ENCODE measurements at places on chromosomes 6 and 20.

GRCh38 chr6:105902401-105903031 is 183.6 kb upstream of the PRDM1 start:
- H3K27ac ChIP-seq: no peak overlapping the region
- no peaks in the 10 kb centered on the region for H3K27me3 ChIP-seq
- H3K4me1 ChIP-seq: peaks cover 9% of the 10 kb centered on the region
- no peaks in the 10 kb centered on the region for H3K36me3 ChIP-seq

- no peak for DNase-seq
- H3K27ac ChIP-seq: no peak overlapping the region
- H3K4me1 ChIP-seq: peaks cover 12% of the 10 kb centered on the region
- H3K4me3 ChIP-seq: no peak overlapping the region
- no peaks in the 10 kb centered on the region for H3K27me3 ChIP-seq
Observed at GRCh38 chr20:36237477-36237876, 1.2 kb downstream of the AAR2 start.

GRCh38 chr6:14067656-14068055 is 49.9 kb upstream of the CD83 start:
- H3K4me3 ChIP-seq: no peak overlapping the region
- H3K27ac ChIP-seq: no peak overlapping the region
- no peaks in the 10 kb centered on the region for H3K36me3 ChIP-seq
- peaks cover 2% of the 10 kb centered on the region for H3K27me3 ChIP-seq
- no peaks in the 10 kb centered on the region for H3K4me1 ChIP-seq

- H3K27ac ChIP-seq: no peak overlapping the region
- no peak for DNase-seq
Observed at GRCh38 chr20:62567246-62568044, 74.9 kb upstream of the SLCO4A1 start.

DNA sequence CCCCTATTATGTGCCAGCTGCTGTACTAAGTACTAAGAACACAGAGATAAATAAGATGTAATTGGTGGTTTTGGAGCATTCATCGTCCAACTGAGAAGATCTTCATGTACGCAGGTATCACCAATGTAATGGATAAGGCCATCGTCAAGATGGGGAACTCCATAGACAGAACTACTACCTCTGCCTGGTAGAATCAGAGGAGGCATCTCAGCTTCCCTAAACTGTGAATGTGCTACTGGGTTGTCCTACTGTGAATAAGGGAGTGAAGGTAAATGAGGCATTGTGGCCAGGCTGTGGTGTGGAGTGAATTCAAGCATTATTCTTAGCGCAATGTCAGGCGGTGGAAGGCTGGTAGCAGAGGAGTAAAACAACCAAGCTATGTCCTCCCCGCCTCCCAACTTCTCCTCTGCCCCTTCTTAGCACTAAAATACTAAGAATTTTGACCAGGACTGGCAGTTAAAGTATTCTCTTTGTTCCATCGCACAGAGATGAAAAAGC is 68.2 kb downstream of the TBC1D7 start:
- no peak for DNase-seq
- H3K4me3 ChIP-seq: no peak overlapping the region
- H3K4me1 ChIP-seq: peaks cover 26% of the 10 kb centered on the region

GRCh38 chr6:148611213-148611612 is 135.6 kb upstream of the UST start:
- no peak overlapping the region for H3K4me3 ChIP-seq
- H3K4me1 ChIP-seq: no peaks in the 10 kb centered on the region
- no peak for DNase-seq
- no peaks in the 10 kb centered on the region for H3K36me3 ChIP-seq

DNA sequence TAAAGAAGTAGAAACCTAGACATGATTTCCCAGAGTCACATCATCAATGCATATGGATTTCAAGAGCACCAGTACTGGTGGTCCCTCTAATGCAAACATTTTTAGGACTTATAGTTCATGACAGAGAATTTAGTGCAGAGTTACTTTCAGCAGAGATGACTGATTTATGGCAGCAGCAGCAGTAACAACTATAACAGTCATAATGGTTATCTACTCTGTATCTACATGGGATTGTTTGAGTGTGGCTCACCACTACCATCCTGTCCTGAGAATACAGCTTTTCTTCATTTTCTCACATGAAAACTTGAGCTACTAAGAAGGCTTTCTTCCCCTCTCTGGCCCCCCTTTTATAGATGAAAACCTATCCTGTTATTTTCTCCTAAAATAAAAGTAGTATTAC is 128.5 kb upstream of the ENPP5 start:
- H3K36me3 ChIP-seq: no peaks in the 10 kb centered on the region
- no peaks in the 10 kb centered on the region for H3K4me1 ChIP-seq
- H3K27ac ChIP-seq: no peak overlapping the region
- no peak overlapping the region for H3K4me3 ChIP-seq
- no peaks in the 10 kb centered on the region for H3K27me3 ChIP-seq

- peak; percentile 62 for DNase-seq
- H3K27ac ChIP-seq: no peak overlapping the region
- H3K36me3 ChIP-seq: peaks cover 2% of the 10 kb centered on the region
- H3K27me3 ChIP-seq: no peaks in the 10 kb centered on the region
- H3K4me1 ChIP-seq: peaks cover 4% of the 10 kb centered on the region
- no peak overlapping the region for H3K4me3 ChIP-seq
Observed at GRCh38 chr6:135440087-135440792, 57.3 kb downstream of the AHI1 start.

DNA sequence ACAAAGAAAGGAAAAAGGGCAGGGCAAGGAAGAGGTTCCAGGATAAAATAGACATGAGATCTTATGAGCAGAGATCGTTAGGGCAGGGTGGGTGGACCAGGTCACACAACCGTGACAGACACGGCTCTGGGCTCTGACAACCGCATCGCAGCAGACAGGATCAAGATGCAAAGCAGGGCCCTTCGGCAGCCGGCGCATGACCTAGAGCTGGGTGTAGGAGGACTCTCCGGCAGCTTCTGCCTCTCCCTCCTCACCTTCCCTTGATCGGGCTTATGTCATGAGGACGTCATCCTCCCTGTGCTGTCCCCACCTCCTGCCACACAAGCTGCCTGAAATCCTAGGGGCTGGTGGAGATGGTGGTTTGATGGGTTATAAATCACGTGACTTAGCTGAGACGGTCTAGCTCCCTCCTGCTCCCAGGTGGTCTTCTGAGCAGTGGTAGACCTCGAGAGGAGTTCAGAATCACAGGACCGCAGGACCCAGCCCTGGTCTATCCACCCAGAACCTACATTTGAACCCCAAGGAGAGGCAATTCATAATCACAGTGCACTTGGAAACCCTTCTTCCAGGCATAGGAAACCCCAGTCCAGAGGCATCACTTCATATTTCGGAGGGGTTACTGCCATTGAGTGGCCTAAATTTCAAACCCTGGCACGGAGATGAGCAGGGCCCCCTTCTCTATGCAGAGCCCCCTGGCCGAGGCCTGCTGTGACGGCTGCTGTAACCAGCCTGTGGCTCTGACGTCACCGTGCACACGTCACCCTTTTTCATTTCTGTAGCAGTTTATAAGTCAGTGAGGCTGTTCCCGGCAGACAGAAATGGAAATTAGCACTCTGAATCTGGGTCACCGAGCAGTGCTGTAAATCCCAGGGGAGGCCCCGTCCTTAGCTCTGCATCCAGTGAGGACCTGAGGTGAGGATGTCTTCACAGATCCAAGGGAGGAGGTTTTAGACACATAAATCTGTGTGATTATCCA is 8.7 kb upstream of the CCR6 start:
- no peaks in the 10 kb centered on the region for H3K27me3 ChIP-seq
- H3K36me3 ChIP-seq: no peaks in the 10 kb centered on the region
- no peak overlapping the region for H3K27ac ChIP-seq
- H3K4me3 ChIP-seq: no peak overlapping the region
- H3K4me1 ChIP-seq: peaks cover 5% of the 10 kb centered on the region

DNA sequence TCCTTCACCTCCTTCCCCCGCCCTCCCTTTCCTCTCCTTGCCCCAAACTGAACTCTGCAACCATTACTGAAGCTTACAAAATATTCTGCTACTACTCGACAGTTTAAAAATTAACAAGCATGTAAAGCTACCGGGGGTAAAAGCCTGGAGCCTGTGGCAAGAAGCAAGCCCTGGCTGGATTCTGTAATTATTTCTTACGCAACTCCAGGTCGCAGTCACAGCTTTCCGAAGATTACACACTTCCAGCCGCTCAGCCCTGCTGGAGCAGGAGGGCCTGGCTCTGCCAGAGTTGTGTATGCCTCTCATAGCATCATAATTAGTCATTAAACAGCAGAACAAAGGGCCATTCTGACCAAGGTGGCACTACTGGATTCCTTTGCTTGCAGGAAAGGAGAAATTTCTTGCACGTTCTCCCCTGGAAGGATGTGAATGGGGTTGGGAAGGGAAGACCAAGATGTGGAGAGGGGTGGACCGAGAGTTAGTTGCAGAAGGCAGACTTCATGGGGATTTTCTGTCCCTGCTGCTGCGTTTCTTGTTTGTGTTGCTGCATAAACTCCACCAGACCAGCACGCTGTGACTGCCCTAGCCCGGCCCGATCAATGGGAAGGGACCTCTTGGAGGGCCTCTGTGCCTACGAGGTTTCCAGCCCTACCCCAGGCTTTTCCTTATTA is 23.6 kb downstream of the FOXQ1 start:
- no peaks in the 10 kb centered on the region for H3K4me1 ChIP-seq
- no peak for DNase-seq
- peaks cover 5% of the 10 kb centered on the region for H3K27me3 ChIP-seq

GRCh38 chr20:17479063-17479657 is 52.0 kb downstream of the BFSP1 start:
- no peak for DNase-seq
- H3K4me1 ChIP-seq: no peaks in the 10 kb centered on the region
- no peak overlapping the region for H3K4me3 ChIP-seq
- H3K27ac ChIP-seq: no peak overlapping the region

GRCh38 chr20:48293671-48294070 is 508.4 kb upstream of the SULF2 start:
- no peaks in the 10 kb centered on the region for H3K36me3 ChIP-seq
- H3K4me3 ChIP-seq: no peak overlapping the region
- H3K27ac ChIP-seq: no peak overlapping the region
- no peaks in the 10 kb centered on the region for H3K4me1 ChIP-seq

DNA sequence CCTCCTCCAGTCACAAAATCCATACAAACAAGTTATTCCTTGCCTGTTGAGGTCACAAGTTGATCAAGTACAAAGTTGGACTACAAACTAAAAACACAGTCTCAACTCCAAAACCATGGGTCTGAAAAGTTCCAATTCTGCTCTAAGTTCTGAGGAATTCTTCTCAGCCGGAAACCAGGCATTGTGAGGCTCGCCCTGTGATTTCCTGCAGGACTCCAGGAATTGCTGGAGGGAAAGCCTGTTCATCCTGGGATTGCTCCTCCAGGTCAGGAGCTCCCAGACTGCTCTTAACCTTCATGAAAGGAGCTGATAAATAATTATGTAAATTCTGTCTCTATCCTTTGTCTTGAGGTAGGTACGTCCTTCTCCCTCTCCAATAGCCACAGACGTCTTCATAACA is 8.5 kb downstream of the TRAM2 start:
- no peak for DNase-seq
- H3K27ac ChIP-seq: no peak overlapping the region
- no peaks in the 10 kb centered on the region for H3K27me3 ChIP-seq
- peaks cover 16% of the 10 kb centered on the region for H3K4me1 ChIP-seq

DNA sequence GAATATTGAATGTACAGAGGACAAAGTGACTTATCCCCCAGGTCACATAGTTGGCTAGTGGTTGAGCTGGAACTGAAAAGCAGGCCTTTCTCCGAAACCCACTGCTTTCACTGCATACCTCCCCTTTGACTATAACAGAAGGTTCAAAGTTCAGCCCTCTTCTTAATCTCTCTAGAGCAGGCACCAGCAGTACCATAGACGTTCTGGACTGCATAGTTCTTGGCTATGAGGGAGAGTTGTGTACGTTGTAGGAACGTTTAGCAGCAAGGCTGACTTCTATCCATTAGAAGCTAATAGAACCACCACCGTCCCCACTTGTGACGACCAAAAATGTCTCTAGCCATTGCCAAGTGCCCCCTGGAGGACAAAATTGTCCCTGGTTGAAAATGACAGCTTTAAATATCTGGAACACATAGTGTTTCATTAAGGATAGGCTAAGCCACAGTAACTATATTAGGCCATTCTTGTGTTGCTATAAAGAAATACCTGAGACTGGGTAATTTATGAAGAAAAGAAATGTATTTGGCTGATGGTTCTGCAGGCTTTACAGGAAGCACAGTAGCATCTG is 123.8 kb upstream of the MTHFD1L start:
- H3K27me3 ChIP-seq: no peaks in the 10 kb centered on the region
- H3K4me3 ChIP-seq: no peak overlapping the region
- H3K27ac ChIP-seq: no peak overlapping the region
- no peaks in the 10 kb centered on the region for H3K36me3 ChIP-seq
- no peaks in the 10 kb centered on the region for H3K4me1 ChIP-seq

DNA sequence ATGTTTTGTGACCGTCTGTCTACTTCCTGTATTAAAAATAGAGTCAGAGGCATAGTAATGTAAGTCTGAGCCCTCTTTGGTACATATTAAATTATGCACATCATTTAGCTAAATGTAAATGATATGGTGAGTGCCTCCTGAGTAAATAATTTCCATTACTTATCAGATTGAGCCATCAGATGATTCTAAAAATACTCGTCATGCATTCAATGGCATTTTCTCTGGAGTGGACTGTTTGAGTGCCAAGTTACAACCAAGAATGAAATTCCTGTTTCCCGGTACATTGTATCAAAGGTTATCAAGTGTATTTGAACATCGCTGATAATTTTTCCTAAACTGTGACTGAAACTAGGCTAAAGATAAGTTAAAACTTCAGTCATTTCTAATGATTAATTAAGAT is 81.0 kb downstream of the AKAP7 start:
- H3K27me3 ChIP-seq: no peaks in the 10 kb centered on the region
- DNase-seq: no peak
- no peaks in the 10 kb centered on the region for H3K4me1 ChIP-seq
- H3K36me3 ChIP-seq: peaks cover 7% of the 10 kb centered on the region
- H3K4me3 ChIP-seq: no peak overlapping the region
- H3K27ac ChIP-seq: no peak overlapping the region

- no peaks in the 10 kb centered on the region for H3K27me3 ChIP-seq
- no peak for DNase-seq
- no peaks in the 10 kb centered on the region for H3K4me1 ChIP-seq
- H3K27ac ChIP-seq: no peak overlapping the region
- H3K36me3 ChIP-seq: no peaks in the 10 kb centered on the region
- no peak overlapping the region for H3K4me3 ChIP-seq
Observed at GRCh38 chr6:51118792-51119191, 300.1 kb downstream of the TFAP2B start.

- H3K27ac ChIP-seq: no peak overlapping the region
- H3K27me3 ChIP-seq: peaks cover 2% of the 10 kb centered on the region
- no peaks in the 10 kb centered on the region for H3K36me3 ChIP-seq
- DNase-seq: no peak
- no peak overlapping the region for H3K4me3 ChIP-seq
Observed at GRCh38 chr6:99295276-99295675, 54.2 kb downstream of the FAXC start.

GRCh38 chr6:163837691-163838431 is 423.3 kb downstream of the QKI start:
- H3K4me1 ChIP-seq: no peaks in the 10 kb centered on the region
- no peak overlapping the region for H3K4me3 ChIP-seq
- no peaks in the 10 kb centered on the region for H3K36me3 ChIP-seq

- DNase-seq: peak; percentile 65
- peaks cover 23% of the 10 kb centered on the region for H3K4me1 ChIP-seq
- no peak overlapping the region for H3K27ac ChIP-seq
- H3K36me3 ChIP-seq: no peaks in the 10 kb centered on the region
Observed at GRCh38 chr6:63352069-63352543, 32.3 kb upstream of the LGSN start.

Measured in common myeloid progenitor, CD34-positive (primary cell).